RCC 7860 (cell line): ENCODE measurements at places on chromosomes 1 and 21.

DNA sequence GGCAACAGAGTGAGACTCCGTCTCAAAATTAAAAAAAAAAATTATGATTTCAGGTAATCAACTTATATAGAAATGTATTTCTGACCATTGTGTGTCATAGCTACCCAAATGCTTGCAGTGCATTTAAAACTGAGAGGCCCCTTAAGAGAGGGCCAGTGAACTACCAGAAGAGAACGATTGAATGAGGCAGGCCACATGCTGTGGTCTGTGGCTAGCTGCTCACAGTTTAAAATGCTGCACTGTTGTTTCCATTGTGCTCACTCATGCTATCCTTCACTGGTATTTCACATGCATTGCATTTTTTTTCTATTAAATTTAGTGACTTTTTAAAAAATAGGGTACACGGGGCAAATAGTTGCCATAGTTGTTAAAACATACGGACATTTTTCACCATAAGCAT is 26.0 kb downstream of the CHML start:
- DNase-seq: peak; percentile 61

DNA sequence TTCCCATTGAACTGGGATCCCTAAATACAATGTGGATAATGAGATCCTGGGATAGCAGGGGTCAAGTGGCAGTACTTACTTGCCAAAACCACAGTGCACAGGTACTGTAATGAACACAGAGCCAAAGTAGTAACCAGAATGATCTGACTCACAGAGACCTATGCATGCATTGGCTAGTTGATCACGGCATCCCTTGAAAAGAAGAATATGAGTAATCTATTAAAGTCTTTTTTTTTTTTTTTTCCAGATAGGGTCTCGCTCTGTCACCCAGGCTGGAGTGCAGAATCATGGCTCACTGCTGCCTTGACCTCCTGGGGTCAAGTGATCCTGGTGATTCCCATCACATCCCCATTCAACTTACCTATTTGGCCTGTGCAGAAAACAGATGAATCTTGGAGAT is 29.4 kb upstream of the EIF4G3 start:
- peak; percentile 94 for DNase-seq

GRCh38 chr1:199691540-199691939 is 336.0 kb upstream of the NR5A2 start:
- DNase-seq: peak; percentile 82

GRCh38 chr1:22553991-22554522 is 9.2 kb upstream of the EPHA8 start:
- DNase-seq: no peak

GRCh38 chr1:5191470-5191869 is 537.1 kb downstream of the AJAP1 start:
- DNase-seq: no peak

DNA sequence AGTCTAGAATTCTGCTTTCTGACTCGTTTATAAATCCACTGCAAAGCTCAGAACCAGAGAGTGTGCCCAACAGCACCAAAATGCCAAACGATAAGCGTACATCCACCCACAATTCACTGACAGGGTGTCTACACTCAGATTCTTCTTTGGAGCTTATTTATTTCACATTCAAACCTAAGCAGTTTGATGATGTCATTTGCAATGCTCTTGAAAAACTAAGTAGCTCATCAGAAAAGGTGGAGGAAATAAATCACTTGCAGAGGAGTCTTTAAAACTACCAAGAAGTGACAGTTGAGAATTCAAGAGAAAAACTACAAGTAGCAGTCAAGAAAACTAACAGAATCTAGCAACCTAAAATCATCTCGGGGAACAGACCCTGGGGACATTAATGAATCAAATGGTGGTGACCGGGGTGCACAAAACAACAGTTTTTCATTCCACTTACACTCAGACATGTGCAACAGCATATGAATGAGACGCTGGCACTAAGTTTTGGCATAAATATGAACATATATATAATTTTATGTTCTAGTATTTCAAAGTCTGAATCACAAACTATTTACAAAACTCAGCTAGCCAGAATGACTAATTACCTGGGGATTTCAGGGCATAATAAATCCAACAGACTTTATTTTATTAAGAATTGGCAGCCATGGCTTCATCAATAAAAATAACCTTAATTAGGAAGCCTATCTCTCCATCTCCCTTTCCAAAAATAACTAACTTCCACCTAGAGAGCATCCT is 119.4 kb downstream of the SIPA1L2 start:
- no peak for DNase-seq

GRCh38 chr1:65156910-65157545 is 9.0 kb downstream of the AK4 start:
- no peak for DNase-seq

GRCh38 chr1:18651713-18652112 is 21.1 kb downstream of the PAX7 start:
- no peak for DNase-seq

GRCh38 chr1:25041916-25042315 is 111.8 kb upstream of the RUNX3 start:
- no peak for DNase-seq

DNA sequence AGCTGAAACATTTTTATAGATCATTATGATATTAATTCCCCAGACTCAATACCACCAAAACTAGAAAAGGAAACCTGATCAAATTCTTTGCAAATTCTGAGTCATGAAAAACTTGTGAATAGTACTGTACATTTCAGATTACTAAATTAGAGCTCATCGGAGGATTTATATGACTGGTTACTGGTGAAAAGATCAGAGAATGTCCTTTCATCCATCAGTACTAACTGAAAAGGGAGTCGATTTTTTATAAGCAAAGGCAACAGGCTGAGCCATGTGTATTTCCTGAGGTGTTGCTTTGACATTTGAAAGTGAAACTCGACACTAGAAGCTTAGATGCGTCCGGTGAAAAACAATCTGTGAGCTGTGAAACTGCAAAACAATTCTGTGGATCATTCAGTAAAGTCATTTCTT is 155.7 kb downstream of the TNFSF18 start:
- DNase-seq: no peak

DNA sequence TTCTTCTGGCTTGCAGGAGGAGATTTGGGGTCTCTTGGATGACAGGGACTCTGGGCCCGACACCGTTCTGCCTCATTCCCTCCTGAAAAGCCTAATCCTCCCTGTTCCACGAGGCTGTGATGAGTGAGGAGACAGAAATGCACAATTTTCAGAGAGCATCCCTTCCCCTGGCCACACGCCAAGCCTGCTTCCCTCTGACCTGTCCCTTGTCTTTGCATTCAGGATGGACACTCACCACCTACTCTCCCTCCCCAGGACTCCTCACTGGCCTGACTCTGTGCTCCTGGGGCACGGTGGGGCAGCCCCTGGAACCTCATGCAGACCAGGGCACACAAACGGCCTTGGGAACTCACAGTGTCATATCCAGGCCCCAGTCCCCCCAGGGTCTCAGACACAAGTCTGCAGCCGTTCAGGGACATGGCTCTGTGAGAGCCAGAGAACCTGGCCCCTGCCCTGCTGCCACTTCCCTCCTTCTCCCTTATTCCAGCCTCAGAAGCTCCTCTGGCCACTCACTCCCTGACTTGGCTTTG is 3.5 kb upstream of the PRAMEF12 start:
- DNase-seq: no peak

DNA sequence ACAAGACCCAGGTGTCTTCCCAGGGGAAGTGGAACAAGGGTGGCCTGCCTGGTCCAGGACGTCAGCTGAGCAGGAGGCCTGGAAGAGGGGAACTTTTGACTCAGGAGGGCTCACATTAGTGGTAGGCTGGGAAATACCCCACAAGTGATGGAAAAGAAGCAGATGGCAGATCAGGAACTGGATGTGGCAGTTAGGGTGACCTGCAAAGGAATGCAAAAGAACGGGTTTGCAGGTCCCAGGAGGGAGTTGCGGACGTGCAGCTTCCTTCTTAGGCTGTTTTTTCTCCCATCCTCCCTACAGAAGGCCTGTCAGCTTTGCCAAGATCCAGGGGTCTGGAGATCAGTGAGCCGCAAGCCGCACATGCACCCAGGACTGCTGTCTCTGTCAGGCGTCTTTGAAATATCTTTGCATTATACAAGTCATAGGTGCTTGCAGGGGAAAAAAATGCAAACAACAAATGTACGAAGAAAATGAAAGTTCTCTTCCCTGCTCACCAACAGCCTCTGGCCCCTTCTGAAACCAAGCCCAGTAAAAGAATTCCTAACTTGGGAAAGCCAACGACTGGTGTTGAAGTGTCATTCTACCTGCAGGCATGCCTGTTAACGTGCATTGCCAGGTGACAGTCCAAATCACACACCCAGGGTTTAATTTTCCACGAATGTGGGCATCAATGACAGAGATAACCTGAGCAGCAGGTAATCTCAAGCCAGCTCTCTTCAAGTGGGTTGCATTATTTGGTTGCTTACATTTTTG is 34.4 kb downstream of the NENF start:
- no peak for DNase-seq

DNA sequence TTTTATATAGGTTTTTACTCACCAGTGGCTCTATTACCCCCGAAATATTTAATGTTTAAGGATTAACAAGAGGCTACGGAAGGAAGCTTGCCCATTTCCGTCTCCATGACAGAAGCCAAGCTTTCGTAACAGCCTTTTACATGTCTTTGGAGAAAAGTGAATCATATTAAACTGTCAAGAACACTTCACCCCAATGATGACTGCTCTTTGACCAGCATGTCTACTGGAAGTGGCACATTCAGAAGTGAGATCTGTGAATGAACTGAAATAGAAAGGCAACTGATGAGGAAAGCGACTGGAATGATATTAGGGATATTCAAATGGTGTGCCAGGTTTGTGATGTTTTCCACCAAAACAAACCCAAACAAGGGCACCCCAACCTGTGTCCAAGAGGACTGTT is 8.5 kb upstream of the PRDM15 start:
- no peak for DNase-seq

GRCh38 chr1:225437710-225438437 is 10.0 kb upstream of the LBR start:
- DNase-seq: no peak

DNA sequence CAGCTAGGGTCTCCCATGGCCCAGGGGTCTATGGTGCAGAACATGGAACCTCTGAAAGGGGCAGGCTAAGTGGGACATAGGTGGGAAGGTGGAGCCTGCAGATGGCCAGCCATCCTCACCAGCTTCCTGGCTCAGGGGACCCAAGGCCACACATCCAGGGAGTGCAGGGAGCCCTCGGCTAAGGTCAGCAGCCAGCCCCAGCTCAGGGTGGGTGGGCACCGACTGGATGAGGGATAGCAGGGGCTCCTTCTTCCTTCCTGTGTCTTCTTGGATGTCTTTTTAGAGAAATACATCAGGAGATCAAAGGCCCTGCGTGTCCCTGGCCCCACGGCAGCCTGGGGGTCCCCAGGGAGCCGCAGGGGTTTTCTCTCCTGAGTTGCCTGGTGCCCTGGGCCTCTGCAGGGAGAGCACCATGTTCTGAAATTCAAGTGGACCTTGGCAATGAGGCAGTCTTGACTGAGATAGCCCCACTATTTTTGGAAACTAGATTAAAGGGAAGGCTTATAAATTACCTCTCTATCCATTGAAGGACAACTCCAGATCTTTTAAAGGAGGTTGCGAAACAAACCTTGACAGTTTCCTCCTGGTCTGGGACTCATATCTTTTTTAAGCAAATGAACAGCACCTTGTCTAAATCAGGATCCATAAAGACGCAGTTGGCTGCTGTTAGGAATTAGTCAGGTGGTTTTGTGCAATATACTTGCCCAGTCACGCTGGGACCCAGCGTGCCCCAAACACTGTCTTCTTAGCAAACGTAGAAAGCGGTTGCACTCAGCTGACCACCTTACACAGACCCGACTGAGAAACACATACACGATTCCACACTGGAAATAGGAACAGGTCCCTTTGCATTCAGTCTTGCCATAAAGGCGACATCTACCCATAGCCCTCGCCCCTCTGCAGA is 242.3 kb downstream of the TOMM20 start:
- no peak for DNase-seq

GRCh38 chr1:228281631-228282328 is 73.9 kb downstream of the OBSCN start:
- no peak for DNase-seq

DNA sequence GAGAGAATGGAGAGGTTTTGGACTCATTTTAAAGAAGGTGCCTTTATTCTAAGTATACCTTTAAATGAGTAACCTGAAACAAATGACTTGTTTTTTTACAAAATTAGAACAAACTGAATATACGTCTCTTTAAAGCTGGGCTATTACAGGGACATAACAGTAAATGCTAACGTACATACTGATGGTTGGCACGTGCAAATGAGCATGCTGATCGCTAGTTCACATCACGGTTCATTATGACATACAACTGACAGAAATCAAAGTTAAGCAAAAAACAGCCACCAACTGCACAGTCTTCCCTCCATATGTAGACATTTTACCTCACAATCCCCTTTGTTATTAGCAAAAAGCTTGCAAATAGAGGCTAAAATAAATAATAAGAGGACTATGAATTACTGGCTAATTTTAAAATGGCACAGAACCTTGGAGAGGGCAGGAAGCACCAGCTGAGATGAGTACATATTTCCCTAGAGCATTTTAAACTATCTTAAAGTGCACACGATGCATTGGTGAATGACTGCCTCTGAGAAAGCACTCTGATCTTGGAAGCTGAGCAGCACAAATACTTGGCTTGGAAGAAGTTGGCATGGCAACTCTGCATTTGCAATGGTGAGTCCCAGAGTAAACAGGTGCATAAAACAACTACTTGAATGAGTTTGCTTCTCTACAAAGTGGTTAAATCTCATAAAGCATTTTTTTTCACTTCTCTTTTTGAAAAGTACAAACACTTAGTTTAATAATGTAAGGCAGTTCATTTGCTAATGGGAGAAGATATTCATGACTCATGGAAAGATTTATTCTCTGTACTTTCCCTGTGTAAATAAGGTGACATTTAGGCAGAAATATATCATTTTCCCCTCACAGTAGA is 204.7 kb downstream of the LHX8 start:
- no peak for DNase-seq

DNA sequence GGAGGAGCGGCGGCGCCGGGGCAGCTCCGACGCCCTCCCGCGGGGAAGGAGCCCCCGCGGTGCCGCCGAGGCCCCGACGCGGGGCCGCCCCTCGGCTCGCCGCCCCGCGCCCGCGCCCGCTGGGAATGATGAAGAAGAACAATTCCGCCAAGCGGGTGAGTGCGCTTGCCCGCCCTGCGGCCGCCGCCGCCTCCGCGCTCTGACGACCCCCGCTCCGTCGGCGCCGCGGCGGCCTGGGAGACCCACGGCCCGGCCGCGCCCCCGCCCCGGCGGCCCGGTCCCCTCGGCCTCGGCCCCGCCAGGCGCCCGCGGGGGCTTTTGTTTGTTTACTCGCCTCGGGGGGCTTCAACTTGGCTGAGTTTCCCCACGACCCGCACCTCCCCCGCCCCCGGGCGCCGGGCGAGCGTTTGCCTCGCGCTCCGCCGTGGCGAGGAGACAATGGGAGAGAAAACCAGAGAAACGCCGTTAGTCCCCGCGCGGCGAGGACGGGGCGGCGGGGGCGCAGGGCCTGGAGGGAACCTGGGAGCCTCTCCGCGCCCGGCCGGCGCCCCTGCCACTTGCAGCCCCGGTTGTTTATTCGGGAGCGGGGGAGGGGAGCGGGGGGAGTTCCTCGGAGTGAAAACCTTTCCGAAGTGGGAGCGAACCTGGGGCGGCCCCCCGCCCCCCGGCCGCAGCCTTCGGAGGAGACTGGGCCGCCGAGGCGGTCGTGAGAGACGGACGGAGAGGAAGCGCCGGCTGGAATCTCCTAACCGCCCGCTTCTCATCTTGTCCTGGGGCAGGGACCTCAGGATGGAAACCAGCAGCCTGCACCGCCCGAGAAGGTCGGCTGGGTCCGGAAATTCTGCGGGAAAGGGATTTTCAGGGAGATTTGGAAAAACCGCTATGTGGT is 661 bp downstream of the PLEKHO1 start:
- DNase-seq: no peak
